ENCODE measurements at places on chromosomes 1 and 21.

- no peak overlapping the region for H3K4me3 ChIP-seq
- H3K27ac ChIP-seq = no peak overlapping the region
- peaks cover 4% of the 10 kb centered on the region for H3K4me1 ChIP-seq
- H3K36me3 ChIP-seq = peaks cover 29% of the 10 kb centered on the region
- DNase-seq = no peak
Measured at GRCh38 chr1:161792740-161793139, 26.6 kb downstream of the ATF6 start.

DNA sequence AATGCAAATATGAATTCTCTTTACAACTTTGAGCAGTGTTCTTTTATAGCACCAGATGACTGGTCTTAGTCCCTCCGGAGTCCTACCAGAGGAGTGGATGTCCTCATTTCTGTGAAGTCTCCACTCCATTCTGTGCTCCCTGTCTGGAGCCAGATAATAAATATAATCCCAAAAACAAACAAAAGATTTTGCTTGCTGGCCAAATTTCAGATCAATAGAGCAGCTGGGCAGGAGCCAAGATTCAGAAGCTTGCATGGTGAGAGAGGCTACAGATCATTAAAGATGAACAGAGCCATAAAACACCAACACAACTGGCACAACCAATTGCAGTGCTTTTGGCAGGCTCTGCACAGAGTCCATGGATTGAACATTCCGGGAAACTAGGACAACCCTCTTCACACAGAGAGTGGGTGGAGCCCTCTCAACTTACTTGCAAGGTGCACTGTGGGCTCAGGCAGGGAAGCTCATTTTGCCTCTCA lies 231.5 kb upstream of the SNX7 start:
- no peak for DNase-seq
- no peak overlapping the region for H3K4me3 ChIP-seq
- H3K27ac ChIP-seq = no peak overlapping the region
- H3K4me1 ChIP-seq = no peaks in the 10 kb centered on the region
- H3K27me3 ChIP-seq = no peaks in the 10 kb centered on the region

GRCh38 chr1:160238408-160238807 lies 23.9 kb downstream of the DCAF8 start:
- peaks cover 5% of the 10 kb centered on the region for H3K4me1 ChIP-seq
- DNase-seq = no peak
- no peak overlapping the region for H3K27ac ChIP-seq
- peaks cover 25% of the 10 kb centered on the region for H3K36me3 ChIP-seq

DNA sequence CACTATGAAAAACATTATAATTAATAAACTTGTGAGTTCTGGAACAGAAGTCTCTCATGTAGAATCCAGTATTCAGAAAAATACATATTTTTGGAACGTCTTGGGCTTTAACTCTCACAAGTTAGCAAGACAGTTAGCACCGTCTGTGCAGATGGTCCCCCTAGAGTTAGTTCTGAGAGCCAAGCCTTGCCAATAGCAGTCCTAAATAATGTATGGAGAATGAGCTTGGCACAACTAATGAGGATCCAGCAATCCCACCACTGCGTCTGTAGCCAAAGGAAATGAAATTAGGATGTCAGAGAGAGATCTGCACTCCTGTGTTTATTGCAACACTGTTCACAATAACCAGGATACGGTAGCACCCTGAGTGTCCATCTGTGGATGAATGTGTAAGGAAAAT lies 54.6 kb upstream of the VAMP3 start:
- no peak overlapping the region for H3K4me3 ChIP-seq
- no peaks in the 10 kb centered on the region for H3K36me3 ChIP-seq
- DNase-seq = no peak

DNA sequence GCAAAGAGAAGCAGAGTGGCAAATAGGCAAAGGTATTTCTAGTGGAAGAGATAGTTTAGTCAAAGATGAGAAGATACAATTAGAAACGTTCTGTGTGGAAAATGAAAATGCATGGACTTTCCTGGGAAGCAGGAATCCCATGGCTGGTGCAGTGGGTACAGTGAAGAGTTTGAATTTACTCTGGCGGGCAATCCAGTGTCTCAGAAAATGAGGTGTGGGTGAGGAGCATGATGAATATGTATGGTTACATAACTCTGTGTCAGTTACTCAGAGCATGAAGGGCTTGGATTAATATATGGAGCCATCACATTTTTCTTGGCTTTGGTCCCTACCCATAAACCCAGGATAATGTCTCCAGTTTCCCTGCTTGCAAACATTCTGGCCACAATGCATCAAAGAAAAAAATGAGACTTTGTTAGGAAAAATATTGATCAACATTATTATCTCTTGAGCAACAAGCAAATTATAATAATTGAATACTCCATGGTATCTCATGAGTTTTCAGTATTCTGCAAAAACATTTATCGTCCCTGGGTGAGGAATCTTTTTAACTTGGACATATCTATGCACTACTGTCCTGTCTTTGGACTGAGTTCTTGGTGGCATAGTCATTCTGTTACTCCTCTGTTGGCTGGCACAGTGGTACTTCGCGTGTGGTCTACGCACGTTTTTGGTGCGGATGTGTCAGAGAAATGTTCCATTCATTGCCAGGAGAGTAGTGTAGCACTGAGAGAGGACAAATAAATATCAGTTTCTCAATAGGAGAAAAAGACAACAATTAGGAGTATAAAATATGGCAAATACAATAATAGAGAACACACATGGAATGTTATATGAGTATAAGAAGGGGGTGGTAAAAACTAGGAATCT lies 173.7 kb upstream of the C1orf105 start:
- no peak overlapping the region for H3K27ac ChIP-seq
- DNase-seq = no peak

DNA sequence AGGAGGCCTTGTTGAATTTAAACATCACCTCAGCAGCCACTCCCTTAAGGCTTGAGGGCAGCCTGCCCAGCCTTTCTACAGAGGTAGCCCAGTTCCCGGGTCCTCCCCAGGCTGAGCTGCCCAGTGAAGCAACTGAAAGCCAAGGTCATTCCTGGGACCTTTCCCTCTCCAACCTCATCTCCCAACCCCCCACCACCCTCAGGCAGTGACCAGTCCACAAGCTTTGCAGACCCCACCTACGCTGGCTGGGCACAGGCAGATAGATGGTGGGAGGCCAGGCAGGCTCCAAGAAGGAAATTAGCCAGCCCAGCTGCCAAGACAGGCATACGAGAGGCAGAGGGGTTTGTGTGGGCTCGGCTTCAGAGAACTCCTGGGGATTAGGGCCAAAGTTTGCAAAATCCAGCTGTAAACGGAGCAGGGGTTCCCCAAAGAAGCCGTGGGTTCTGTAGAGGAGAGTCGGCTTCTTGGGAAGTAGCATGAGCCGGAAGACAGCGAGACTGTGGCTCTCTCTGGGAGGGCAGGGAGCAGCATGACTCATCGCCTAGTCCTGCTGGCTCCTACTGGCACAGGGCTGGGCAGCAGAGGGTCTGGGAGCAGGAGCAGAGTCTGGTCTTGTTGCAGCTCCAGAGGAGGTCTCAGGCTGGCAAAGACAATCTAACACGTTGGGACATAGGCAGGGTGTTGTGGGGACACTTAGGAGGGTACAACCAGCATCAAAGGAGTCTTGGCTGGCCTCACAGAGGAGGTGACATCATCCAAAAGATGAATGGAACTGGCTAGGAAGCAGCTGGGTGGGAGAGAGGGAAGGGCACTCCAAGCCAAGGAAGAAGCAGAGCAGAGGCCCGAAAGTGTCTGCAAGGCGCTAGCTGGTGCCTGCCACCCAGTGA lies 2.8 kb upstream of the ZC3H12A start:
- peak overlapping the region; percentile 85 for H3K27ac ChIP-seq
- peaks cover 32% of the 10 kb centered on the region for H3K4me1 ChIP-seq
- DNase-seq = no peak
- peak overlapping the region; percentile 99 for H3K4me3 ChIP-seq
